Midbrain (tissue), 1 donor: ENCODE measurements at places on chromosomes 2 and 18.
A peak's percentile ranks its signal among the peaks of the same experiment; 100 is the strongest.

GRCh38 chr2:128686881-128687555, 368.4 kb upstream of the HS6ST1 start:
- DNase-seq: no peak

DNA sequence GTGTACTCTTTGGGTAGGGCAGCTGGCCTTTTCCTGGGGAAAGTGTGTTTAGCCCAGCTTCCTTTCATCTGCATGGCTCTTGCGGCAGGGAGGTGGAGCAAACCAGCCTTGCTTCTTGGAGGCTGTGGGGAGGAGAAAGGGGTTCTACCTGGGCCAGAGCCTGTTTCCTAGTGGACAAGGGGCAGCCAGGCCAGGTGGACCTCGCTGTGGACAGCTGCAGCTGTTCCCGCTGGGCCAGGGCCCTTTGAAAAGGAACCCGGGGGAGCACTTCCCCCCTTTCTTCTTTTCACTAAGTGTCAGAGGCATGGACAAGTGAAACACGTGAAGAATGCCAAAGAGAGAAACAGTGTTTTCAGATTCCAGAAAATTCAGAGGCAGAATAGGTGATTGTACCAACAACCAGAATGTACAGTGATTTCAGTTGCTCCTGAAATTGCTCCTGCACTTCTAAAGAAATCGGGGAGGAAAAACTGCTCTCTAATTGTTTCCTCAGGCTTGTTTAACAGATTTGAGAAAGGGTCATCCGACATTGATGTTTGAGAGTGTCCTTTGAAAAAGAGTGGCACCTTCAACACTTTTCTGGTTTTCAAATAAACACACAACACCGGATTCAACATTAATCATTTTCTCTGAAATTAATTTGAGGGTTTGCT, 3.9 kb downstream of the GLI2 start:
- no peak for DNase-seq

DNA sequence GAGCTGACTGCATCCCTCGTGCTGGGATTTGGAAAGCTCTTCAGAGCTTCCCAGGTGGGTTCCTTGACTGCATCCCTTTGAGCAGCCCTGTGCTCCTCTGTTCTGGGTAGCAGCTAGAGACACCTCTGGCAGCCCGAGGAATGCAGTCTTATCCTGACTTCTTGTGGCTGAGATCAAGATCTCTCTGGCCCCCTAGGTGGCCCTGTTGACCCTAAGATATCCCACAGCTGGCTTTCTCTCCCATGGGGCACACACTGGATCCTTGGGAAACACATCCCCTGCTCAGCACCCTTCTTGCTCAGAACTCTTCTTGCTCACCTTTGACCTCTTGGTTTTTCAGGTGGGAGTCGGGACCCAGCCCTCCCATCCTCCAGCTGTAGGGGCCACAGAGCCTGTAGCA, 237.2 kb downstream of the TSN start:
- DNase-seq: no peak

DNA sequence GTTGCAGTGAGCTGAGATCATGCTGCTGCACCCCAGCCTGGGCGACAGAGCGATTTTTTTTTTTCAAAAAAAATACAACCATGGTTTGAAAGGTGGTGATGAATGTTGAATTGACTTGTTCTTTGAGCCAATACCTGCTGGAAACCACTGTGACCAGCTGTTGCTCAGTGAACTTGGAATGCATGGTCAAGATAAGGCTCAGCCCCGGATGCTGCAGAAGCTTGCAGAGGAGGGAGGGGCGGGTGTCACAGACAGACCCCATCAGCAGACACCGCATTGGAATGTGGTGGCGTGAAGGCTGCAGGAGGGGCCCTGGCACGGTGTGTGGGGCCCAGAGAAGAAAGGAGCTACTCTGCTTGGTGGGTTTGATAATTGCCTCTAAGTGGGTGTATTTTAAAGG, 91.6 kb downstream of the ITGB1BP1 start:
- DNase-seq: no peak

DNA sequence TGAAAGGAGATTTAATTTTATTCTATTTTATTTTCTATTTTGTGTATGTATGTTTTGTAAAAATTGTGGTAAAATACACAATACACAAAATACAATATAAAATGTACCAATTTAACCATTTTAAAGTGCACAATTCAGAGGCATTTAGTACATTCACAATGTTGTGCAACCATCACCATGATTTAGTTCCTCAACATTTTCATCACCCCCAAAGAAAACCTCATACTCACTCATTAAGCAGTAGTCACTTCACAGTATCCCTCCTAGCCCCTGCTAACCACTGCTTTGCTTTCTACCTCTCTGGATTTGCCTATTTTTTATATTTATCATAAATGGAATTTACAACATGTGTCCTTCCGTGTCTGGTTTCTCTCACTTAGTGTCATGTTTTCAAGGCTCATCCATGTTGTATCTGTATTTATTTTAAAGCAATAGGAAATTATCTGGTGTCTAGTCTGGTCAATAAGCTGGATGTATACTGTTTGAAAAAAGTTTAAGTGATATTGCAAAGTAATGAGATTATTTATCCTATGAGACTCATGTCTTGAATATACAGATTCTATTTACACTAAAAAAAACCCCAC, 77.9 kb upstream of the GLS start:
- DNase-seq: no peak

- DNase-seq: no peak
Observed at GRCh38 chr2:46530639-46531038, 51.3 kb downstream of the TMEM247 start.

- DNase-seq: no peak
Observed at GRCh38 chr2:119349289-119349688, 17.3 kb downstream of the C2orf76 start.

GRCh38 chr2:179917272-179917671, 55.9 kb upstream of the ZNF385B start:
- no peak for DNase-seq

DNA sequence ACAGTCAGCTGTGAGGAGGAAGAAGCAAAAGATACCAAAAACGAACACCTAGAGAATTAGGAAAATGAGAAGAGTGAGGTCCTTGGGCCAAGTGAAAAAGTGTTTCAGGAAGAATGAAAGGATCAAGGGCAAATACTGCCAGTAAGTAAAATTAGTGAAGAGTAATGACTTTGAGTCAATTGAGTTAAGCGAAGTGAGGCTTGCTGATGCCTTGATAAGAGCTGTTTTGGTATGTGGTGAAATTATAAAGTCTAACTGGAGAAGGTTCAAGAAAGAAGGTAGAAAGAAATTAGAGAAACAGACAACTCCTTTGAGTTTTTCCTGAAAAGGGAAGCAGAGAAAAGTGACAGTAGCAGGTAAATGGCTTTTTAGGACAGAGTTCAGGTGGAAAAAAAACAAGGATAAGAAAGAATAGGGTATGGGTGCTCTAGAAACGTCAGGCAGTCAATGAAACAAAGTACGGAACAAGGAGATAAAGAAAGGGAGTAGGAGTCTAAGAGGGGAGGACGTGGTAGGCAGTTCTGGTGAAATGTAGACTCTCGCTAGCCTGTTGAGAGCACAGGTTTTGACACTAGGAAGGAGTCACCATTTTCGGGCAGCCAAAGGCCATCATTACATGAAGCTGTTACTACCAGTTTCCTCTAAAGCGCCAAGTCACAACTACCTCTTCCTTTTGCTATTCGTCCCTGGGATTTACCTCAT, 42.9 kb downstream of the SMC6 start:
- no peak for DNase-seq

DNA sequence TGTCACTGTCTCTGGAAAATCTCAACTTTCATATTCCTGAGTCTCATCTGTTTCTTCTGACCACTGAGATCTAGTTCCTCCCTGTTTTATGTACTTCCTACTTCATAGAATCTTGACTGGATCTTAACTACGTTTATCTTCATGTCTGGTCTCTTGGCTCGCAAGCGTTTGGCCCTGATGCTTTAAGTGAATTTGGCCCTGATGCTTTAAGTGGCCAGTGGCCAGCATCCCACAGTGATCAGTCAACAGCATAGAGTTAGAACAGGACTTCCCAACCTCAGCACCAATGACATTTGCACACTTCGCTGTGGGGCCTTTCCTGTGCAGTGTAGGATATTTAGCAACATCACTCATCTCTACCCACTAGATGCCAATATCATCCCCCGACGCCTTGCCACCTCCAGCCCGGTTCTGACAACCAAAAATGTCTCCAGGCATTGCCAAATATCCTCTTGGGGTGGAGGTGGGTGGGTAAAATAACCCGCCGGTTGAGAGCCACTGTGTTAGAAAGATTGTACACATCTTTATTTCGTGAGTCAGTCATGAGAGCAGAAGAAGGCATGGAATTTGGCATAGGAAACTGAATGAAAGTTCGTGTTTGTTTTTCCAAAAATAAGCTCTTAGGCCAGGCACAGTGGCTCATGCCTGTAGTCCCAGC, 12.2 kb downstream of the TM4SF20 start:
- no peak for DNase-seq

DNA sequence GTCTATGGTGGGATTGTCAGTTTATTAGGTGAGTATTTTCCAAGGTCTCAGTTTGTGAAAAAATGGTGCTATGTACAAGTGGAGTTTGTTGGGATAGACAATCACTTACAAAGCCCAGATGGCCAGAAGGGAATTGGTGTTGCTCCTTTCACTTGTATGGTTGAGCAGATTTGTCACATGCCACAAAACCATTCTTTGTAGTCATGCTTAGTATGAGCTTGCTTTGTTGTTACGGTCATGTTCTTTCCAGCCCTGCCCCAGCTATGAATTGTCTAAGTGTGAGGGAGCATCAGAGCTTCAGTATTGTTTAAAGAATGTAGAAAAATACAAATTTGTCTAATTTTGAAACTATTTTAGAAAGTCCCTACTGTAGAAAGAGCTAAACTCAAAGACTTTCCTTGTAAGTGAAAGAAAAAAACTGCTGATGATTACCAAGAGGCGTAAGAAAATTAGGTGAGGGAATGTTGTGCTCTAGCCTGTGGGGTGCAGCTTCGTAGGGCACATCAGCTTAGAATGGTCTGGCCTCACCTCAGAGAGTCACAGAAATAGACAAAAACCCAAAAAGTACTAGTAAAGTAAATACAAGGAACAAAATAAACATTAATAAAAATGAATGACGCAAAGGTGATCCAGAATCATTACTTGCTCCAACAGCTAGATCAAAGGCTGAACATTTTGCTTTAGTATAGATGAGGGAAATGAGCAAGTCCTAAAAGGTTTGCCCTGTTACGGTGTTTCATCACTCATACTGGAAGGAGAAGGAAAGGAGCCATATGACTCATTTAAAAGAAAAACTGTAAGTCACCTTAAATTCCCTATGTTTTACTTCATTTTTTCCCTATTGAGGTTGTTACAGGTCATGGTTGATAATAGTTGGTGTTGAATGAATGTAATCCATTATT, 9.2 kb downstream of the TGIF1 start:
- DNase-seq: peak; percentile 65

DNA sequence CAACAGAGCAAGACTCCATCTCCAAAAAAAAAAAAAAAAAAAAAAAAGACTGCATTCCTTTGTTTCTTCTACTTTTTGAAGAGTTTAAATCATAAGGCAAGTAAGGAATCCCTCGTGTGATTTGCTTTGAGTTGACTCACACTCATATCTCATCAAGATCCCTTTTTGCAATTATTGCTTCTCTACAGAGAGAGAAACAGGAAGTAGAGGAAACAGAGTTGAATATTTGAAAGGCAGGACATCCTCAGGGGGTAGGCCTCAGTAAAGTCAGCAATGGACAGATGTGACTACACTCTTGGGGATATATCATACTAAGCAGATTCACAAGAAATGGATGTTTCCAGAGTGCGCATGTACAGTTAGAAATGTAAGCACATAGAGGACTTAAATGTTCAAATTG, 11.2 kb upstream of the EFR3B start:
- DNase-seq: no peak

DNA sequence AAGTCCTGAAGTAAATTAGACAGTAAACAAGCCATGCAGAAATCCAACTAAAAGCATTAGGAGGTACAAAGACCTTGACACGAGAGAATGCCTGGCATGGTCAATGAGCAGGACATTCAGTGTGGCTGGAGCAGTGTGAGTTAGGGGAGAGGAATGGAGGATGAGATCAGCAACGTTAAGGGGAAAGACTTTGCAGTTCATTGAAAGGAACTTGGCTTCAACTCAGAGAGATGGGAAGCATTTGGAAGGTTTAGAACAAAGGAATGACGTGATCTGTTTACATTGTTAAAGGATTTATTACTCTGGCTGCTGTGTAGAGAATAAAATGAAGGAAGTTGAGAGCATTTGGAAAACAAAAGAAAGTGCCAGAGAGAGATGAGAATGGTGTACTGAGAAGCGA, 621.3 kb downstream of the XIRP2 start:
- peak; percentile 4 for DNase-seq

DNA sequence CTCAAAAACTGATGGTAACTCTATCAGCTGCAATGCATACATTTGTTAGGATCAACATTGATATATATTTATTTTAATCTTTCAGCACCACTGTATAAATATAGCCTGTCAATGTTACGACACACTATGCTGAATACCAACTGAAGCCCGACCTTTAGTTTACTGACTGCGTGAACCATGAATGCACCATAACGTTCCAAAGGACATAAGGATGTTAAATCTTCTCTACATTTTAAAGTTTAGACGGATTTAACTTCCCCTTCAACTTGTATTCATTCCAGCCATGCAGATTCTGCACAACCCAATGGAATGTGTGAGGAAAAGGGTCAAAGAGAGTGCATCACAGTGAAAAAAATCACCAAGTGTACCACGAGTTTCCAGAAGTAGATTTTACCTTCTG, 489.5 kb downstream of the IRS1 start:
- no peak for DNase-seq

DNA sequence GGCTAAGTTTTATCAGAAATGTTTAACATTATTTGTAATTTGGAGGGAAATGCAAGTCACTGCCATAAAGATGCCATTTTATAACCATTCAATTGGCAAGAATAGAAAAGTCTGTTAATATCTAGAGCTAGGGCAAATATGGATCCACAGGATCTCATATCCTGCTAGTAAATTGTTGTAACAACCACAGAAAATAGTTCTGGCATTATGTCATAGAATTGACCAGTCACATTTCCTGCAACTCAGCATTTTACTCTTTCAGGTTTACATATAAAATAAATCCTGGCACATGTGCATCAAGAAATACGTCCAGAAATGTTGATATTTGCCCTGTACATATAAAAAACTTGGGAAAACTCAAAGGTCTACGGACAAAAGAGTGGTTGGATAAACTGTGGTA, 32.9 kb downstream of the OSBPL6 start:
- no peak for DNase-seq

- DNase-seq: no peak
Observed at GRCh38 chr2:75466708-75467311, 93.9 kb downstream of the EVA1A start.

GRCh38 chr2:127640082-127641072, 5.6 kb upstream of the GPR17 start:
- no peak for DNase-seq

- DNase-seq: no peak
Observed at GRCh38 chr2:16253291-16253690, 312.9 kb downstream of the MYCN start.
